NCI-H460 (cell line): ENCODE measurements at places on chromosomes 11 and 22.

GRCh38 chr11:74182635-74183034 lies 11.5 kb downstream of the PPME1 start:
- DNase-seq = no peak

DNA sequence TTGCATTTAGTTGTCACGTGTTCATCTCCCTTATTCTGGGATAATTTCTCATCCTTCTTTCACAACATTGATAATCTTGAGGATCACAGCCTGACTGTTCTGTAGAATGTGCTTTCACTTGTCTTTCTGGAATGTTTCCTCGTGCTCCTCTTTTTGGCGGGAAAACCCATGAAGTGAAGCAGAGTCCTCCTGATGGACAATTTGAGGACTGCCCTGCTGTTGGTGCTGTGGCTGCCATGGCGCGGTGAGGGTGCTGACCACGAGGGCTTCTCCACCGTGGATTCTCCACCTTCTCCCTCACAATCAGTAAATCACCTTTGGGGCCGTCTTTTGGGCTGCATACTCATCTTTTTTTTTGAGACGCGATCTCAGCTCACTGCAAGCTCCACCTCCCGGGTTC lies 946.9 kb downstream of the BRD1 start:
- no peak for DNase-seq

GRCh38 chr11:43504316-43504950 lies 145.7 kb downstream of the TTC17 start:
- no peak for DNase-seq

DNA sequence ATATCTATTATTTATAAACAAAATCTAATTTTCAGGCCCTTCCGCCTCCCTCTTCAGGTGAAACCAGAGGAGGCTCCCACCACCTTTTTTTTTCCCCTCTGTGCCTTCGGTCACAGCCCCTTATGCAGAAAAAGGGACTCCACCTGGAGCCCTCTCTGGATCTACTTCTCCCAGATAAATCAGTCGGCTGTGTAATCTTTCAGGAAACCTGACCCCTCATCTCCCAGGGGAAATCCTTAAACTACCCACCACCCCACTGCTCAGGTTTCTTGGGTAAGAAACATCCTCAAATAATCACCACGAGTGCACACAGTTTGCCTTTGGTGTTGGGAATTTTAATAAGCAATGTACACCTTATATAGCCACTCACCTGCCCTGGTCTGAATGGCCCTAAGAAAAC lies 104.2 kb downstream of the NAV2 start:
- DNase-seq = no peak

GRCh38 chr11:35135222-35135621 lies 3.7 kb upstream of the CD44 start:
- DNase-seq = no peak

GRCh38 chr11:7186190-7186589 lies 65.5 kb upstream of the SYT9 start:
- no peak for DNase-seq

DNA sequence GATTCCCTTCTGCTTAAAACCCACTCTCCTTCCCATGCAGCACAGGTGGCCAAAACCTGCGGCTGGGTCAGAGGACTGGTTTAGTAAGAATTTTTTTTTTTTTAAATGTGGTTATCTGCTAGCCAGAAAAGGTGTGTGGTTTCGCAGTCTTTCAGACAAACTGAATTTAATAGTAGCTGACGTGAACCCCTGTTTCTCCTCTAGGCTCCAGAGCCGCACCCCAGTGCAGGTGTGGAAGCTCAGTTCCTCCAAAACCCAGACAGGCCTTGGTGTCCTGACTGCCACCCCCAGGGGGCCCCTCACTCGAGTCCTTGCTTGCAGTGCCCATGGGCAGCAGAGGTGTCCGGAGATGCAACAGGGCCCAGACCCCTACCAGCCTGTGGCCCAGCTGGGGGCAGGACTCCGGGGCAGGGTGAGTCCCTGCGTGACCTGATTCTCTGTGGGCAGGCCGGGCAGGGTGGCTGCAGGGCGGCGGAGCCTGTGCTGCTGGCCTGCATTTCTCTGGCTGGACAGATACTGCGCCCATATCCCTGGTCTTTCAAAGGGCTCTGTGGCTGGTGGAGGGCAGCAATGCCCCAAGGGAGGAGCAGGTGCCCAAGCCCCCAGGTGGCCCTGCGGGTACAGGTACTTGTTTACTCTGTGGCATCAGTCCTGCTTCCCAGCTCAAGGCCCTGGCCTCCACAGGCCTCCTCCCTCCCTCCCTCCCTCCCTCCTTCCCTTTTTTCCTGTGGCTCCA lies 15.2 kb downstream of the KCNQ1 start:
- DNase-seq = no peak

DNA sequence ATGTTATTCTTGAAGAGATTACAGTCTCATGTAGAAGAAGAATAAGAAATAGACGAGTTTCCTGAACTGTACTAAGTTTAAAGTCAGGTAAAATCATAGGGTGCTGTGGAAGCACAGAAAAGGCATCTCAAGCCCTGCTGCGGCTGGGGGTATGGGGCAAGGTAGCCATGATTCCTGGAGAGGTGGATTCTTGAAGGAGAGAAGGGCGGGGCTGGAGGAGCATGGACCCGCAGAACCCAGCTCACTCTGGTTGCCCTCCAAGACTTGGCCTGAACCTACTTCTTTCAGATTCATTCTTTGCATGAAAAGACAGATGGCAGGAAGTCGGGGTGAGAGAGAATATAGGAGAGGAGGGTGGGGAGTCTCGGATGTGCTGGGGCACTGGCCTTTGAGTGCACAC lies 57.8 kb downstream of the OPCML start:
- no peak for DNase-seq
